ENCODE measurements at places on chromosomes 3 and 15. TPM values are rescaled to one million over a fixed set of nuclear protein-coding genes. Genes with fewer than 3 reads are reported as not detected.

CCRL2 gene
- total RNA-seq = 0.26 TPM

SPG21 gene
- 68.4 TPM for total RNA-seq

CCR8 gene
- not detected for total RNA-seq

DNA sequence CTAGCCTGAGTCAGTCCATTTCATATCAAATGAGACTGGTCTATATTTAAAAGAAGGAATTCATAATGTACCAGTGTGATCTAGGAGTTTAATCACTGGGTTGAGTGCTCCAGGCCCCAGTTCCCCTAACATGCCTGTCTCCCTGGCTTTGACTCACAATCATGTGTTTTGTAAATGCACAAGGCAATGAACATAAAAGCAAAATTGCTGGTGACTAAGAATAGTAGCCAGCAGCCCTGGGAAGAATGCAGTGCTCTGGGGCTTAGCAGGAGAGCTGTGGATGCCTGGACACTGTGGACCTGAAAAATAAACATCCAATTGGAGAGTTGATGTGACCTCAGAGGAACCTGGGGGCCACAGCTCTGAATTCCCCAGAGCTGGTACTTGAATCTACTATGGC, 50.3 kb downstream of the SYNPR start:
- DNase-seq = peak; percentile 62

GRCh38 chr3:149808209-149808829, 4.7 kb upstream of the RNF13 start:
- DNase-seq = peak; percentile 82
